ENCODE measurements at places on chromosomes 1 and 21.
A peak's percentile ranks its signal among the peaks of the same experiment; 100 is the strongest.

GRCh38 chr1:47192458-47193384 lies 2.9 kb upstream of the PDZK1IP1 start:
- peak; percentile 59 for DNase-seq

GRCh38 chr1:76613886-76614285 lies 253.4 kb upstream of the ST6GALNAC5 start:
- no peak for DNase-seq

- DNase-seq = no peak
These were observed 52.4 kb upstream of the GJA5 start for GRCh38 chr1:147812799-147813198.

GRCh38 chr1:156927215-156928042 lies 7.0 kb downstream of the LRRC71 start:
- DNase-seq = peak; percentile 67

- no peak for DNase-seq
These were observed 570 bp downstream of the KCND3 start for GRCh38 chr1:111988743-111989453.

GRCh38 chr1:7536891-7537591 lies 234.1 kb upstream of the VAMP3 start:
- DNase-seq = no peak

DNA sequence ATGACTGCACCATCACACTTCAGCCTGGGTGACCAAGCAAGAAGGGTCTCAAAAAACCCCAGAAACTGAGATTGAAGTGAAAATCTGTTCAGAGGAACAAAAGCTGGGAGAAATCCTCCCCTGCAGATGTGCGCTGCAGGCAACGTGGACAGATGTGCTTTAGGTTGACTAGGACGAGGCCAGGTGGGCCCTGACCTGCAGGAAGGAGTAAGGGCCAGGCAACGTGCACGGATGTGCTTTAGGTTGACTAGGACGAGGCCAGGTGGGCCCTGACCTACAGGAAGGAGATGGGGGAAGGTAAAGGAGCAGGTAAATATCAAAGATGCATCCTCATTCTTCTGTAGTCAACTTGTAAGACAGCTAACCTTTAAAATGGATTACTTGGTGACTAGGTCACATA lies 2.5 kb upstream of the KRTAP12-1 start:
- DNase-seq = no peak

GRCh38 chr1:78619803-78620579 lies at the start of gene IFI44L:
Gene IFI44L, plus strand, starts transcription at chr1:78620448. Its CDS starts 7,468 bp downstream, at chr1:78627916.
- DNase-seq = peak; percentile 55

GRCh38 chr1:94056996-94057395 lies 64.0 kb downstream of the ABCA4 start:
- DNase-seq = no peak

Data from activated CD4-positive, alpha-beta T cell treated with anti-CD3 and anti-CD28 coated beads, Interleukin-2, amount 50 U/mL, for 1 hour (primary cell).